ENCODE measurements at places on chromosomes 7 and 10. TPM values are rescaled to one million over a fixed set of nuclear protein-coding genes. Genes with fewer than 3 reads are reported as not detected.

GRCh38 chr7:7177044-7177517, 5.3 kb upstream of the C1GALT1 start:
- no peaks in the 10 kb centered on the region for H3K36me3 ChIP-seq
- no peaks in the 10 kb centered on the region for H3K27me3 ChIP-seq
- H3K27ac ChIP-seq: no peak overlapping the region
- no peak for DNase-seq

DNA sequence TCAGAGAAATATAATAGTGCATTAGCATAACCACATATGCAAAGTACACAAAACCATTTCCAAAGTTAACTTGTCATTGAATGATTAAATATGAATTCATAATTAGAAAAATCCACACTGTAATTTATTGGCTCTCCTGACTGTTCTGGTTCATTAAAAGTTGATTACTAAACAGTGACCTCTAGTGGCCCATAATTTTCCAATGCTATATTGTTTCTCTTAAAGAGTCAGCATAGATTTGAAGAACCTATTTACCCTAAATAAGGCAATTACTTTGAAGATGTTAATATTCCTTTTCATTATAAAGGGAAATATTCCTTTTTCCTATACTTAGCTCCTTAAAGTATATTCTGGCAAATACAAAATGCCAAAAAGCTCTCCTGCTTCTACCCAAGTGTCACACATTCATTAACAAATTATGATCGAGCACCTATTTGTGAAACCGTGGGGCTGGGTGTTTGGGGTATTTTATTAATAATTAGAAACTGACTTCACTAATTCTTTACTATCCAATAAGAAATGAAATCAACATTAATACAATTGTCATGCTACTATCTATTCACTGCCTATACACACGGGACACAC, 86.2 kb downstream of the HIBADH start:
- H3K36me3 ChIP-seq: no peaks in the 10 kb centered on the region
- H3K4me3 ChIP-seq: no peak overlapping the region
- DNase-seq: no peak
- no peaks in the 10 kb centered on the region for H3K4me1 ChIP-seq
- H3K27me3 ChIP-seq: no peaks in the 10 kb centered on the region
- H3K27ac ChIP-seq: no peak overlapping the region

DNA sequence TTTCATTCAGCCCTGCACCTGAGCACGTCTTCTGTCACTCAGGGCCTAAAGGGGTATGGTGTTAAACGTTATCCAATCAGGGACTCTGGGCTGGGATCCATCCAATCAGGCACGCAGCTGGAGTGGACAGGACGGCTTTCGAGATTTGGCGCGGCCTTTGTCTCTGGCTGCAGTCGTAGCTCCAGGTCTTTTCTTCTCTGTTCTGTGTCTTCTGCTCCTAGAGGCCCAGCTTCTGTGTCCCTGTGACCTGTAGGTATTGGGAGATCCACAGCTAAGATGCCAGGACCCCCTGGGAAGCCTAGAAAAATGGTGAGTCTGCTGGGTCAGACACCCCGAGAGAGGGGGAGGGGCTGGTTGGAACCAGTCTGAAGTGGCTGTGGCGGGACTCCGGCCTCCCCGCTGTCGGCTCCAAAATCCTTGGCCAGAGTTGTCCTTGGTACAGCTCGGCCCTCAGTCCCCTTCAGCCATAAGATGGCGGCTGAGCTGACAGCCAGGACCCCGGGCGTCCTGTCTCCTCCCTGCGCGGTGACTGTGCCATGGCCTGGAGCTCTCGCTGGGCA, 11.7 kb upstream of the ZNF680 start:
- peaks cover 7% of the 10 kb centered on the region for H3K27me3 ChIP-seq

The CTAGE8 gene
- total RNA-seq: 4.9 TPM

The EN2 gene
- not detected for total RNA-seq

The ODAD2 gene
- total RNA-seq: 0.64 TPM

Data from upper lobe of right lung (tissue), 1 donor.